ENCODE measurements at places on chromosomes 3 and 15. TPM values are rescaled to one million over a fixed set of nuclear protein-coding genes. Genes with fewer than 3 reads are reported as not detected.
A peak's percentile ranks its signal among the peaks of the same experiment; 100 is the strongest.

Gene KBTBD13
- not detected for total RNA-seq

Gene OR5H1
- total RNA-seq, result not detected

Gene ITPKA
- 1.2 TPM for total RNA-seq

Gene SLC6A1
- total RNA-seq, result not detected

Gene DCLK3
- total RNA-seq, result not detected

Gene PSTPIP1
- total RNA-seq, result not detected

DNA sequence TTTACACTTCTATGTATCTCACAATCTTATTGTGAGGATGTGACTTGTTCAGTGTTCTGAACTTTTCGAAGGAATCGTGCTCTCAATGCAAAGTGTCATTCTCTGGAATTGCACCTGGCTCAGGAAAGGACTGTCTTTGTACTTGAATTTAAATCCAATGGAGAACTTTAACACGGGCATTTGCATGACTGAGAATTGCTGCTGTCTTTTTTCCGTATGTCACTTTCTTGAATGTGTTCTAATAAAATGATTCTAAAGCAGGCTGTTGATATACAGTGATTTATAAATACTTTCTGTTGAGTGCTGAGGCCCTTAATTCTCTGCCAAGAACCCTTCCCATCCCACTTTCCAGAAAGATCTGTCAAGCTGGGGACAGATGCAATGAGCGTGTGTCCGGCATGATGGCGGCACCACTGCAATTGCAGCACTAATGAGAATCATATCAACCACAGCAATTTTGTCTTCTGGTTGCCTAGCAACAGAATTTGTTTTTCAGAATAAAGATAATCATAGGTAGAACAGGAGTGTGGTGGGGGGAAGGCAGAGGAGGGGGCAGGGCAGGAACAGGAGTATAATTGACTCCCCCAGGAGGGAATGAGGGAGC, 210.6 kb upstream of the UMPS start:
- DNase-seq, result no peak

DNA sequence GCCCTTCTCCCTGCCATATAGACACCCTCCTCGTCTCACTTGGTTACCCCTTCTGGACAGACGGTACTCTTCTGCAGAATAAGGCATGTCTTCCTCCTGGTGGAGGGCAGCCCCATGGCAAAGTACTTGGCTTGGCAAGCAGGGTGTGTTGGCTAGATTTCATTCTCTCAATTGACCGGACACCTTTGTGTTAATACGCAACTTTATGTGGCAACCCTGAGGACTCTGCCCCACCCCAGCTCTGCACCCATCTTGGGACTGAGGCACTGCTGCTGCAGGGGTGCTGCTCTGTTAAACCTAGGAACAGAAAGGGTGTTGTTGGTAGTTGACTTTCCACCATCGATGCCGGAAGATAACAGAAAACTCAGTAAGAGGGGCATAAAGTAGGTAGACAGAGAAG, 55.2 kb downstream of the PTPRG start:
- DNase-seq, result no peak

GRCh38 chr15:52730594-52730993, 51.4 kb upstream of the ATOSA start:
- DNase-seq, result no peak

DNA sequence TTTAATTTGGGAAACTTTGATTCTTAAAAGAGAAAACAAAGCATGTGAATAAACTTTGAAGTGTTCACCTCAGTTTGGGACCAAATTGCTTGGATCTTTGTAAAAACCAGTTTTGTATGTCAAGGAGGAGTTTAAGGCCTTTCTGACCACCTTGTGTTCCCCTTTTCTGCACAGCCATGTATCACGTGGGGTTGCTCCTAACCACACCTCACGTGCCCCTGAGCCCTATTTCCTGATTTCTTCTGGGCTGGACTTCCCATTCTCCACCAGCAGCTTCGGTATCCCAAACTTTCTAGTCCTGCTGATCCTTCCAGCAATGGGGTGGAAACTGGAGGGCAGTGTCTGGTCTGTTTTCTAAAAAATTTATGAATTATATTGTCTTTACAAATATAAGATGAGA, 76.4 kb upstream of the STT3B start:
- no peak for DNase-seq

- no peak for DNase-seq
Observed at GRCh38 chr3:65603631-65604030, 435.1 kb downstream of the MAGI1 start.

DNA sequence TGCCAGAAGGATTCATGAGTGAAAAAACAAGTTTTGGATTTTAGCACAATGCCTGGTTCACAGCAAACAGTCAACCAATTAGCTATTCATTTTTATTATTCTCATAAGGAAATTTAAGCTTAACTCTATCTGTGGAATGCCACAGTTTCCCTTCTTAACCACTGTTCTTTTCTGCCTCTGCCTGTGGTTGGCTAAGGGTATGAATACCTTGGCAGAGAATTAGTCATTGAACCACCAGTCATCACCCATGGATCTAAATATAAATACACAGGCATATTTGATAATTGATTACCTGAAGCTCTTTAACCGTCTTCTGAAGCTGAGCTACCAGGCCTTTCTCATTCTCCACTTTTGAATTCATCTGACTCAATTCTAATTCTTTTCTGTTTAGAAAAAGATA, 79.9 kb downstream of the MYH15 start:
- DNase-seq, result no peak

GRCh38 chr3:42264399-42265058, 1.5 kb downstream of the CCK start:
- no peak for DNase-seq

DNA sequence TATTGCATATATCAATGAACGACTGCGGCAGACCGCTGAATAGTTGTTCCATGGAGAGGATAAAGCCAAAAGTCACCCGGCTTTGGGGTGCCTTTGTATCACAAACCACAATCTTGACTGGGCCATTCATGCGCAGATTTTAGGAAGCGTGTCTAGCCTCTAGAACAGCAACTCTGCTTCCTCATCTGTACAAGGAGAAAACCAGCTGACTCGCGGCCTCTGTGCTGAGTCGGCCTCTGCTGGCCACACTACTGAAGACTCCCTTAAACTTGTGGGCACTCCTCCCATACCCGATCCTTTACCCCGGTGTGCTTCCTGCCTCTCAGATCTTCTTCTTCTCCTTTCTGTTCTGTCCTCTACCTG, 872 bp downstream of the DLEC1 start:
- DNase-seq, result peak; percentile 46

DNA sequence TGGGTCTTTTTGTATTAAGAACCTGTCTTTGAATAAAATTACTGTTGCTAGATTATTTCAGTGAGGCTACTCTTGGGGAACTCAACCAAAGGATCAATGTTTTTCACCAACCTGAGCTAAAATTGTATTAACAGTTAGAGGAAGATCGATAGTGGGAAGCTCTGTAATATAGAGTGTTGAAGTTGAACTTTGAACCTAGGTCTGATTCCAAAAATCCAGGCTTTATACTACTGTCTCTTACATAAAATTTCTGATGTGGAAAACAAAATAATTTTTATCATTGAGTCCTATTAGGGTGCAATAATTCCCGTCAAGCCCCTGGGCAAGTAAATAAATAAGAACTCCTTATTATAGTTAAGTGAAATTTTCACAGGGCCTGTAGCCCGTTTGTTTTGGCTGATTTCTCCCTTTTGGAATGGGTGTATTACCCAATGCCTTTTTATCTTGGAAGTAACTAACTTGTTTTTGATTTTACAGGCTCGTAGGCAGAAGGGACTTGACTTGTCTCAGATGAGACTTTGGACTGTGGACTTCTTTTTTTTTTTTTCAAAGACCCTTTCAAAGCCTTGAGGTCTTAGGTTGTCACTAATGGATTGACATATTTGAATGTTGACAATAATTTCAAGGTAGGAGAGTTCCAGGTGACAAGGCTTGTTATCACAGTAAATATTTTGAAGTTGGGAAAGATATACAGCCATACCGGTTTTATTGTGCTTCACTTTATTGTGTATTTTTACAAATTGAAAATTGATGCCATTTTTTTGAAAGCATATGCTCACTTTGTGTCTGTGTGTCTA, 276.1 kb downstream of the NFKBIZ start:
- DNase-seq, result no peak

GRCh38 chr3:106299300-106300098, 430.7 kb upstream of the CBLB start:
- peak; percentile 10 for DNase-seq

DNA sequence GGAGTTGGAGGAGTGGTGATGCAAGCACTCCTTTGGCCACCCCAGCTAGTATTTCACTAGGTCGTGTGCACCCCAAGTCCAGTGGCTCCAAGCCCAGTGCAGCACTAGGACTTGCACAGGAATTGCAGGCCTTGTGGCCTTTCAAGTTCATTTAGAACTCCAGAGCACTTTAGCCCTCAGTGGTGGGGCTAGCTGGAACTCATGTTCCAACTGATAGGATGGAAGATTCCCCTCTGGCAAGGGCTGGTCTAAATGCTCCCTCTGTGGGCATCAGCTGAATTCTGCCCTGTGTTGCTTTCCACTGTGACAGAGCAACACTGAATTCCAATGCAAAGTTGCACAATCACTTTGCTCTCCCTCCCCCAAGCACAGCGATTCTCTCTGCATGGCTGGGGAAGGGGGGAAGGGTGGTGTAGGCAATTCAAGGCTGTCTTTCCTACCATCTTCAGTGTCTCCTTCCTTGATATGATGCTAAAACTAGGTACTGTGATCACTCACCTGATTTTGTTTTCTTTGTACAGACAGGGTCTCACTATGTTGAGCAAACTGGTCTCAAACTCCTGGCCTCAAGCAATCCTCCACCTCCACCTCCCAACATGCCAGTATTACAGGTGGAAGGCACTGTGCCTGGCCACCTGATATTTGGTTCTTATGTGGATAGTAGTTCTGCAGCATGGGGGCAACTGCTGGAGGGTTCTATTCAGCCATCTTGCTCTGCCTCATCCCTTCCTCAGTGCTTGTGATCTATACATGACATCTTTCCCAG, 10.3 kb downstream of the USF3 start:
- DNase-seq, result peak; percentile 43

Measured in HFFc6 (cell line).